CD4-positive, alpha-beta T cell treated with Interleukin-21 for 1 hour (primary cell): ENCODE measurements at places on chromosomes 12 and 14.
A peak's percentile ranks its signal among the peaks of the same experiment; 100 is the strongest.

- DNase-seq: no peak
These were observed 73.6 kb upstream of the DNM1L start for GRCh38 chr12:32605326-32606095.

GRCh38 chr14:95499354-95499750, 17.1 kb downstream of the SYNE3 start:
- no peak for DNase-seq

DNA sequence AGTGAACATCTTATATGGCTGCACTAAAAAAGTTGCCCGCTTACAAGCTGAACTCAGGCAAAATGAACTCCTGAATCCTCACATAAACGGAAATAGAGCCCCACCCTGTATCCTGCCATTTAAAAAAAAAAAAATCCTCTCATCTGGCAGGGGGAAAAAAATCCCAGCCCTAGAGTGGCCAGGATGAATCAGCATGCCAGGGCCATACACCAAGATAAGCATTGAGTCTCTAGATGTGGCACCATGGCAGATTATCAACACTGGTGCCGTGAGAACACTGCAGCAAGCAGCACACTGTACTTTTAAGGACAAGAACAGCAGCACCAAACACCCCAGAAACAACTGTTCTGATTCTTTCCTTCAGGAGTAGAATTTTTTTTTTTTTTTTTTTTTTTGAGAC, 65.5 kb downstream of the RASSF3 start:
- no peak for DNase-seq

GRCh38 chr12:3523058-3523457, 32.1 kb downstream of the PRMT8 start:
- DNase-seq: no peak

GRCh38 chr14:89576960-89577359, 159.9 kb upstream of the FOXN3 start:
- no peak for DNase-seq

DNA sequence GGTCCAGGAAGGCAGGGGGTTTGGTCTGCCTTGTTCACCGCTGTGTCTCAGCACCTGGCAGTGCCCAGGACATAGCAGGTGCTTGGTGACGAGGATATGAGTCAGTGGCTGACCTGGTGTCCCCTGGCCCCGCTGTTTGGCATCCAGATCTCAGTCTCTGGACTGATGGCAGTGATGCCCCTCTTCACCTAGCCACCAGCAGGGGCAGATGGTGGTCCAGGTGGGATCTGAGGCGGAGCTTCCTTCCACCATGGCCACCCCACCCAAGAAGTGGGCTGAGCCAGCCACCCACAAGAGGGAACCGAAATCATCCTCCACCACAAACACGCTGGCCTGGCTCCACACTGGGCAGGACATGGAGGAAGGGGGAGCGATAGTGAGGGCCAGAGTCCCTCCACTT, 16.1 kb upstream of the SH2B3 start:
- DNase-seq: no peak

DNA sequence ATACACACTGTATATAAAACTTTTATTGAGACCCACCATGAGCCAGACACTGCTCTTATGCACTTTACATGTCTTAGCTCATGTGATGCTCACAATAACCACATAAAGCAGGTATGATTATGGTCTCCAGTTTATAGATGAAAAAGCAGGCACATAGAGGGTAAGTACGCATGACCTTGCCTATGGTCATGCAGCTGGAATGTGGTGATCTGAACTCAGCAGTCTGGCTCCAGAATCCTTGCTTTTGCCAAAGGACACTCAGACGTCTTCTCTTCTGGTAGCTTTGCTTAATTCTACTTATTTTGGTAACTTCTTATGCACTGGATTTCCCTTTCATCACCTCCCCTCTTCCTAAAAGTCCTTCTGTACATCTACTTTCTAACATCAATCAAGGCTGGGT, 103.3 kb upstream of the CRY1 start:
- no peak for DNase-seq

GRCh38 chr12:49553512-49554088, 14.3 kb downstream of the MCRS1 start:
- DNase-seq: peak; percentile 63

DNA sequence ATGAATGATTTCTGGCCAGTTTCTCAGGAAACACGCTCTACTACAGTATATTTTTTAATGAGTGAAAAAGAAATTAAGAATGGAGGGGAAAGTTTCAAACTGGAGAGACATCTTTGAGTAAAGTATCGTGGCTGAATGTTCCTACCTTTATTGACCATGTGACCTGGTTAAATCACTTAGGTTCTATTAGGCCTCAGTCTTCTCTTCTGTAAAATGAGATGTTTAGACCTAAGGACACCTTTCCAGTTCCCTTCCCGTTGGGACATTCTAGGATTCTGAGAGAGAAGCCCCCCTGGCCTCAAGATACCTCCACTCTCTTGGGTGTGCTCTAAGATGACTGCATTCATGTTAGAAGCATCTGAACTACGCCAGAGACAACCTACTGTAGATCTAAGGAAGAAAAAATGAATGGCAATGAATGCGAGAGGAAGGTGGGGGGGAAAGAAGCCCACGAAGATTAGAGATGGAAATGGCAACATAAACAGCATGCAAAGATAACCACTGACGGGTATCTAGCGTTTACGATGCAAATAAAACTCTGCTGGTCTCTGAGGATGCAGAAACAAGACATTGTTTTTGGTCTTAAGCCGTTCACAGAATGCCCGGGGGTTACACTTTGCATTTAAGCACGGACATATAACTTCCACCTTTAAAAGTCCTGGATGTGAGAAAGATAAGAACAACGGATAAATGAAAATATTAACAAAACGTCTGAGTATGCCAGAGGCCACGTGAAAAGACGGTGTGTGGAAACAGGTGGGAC, 599 bp upstream of the CPSF6 start:
- no peak for DNase-seq

DNA sequence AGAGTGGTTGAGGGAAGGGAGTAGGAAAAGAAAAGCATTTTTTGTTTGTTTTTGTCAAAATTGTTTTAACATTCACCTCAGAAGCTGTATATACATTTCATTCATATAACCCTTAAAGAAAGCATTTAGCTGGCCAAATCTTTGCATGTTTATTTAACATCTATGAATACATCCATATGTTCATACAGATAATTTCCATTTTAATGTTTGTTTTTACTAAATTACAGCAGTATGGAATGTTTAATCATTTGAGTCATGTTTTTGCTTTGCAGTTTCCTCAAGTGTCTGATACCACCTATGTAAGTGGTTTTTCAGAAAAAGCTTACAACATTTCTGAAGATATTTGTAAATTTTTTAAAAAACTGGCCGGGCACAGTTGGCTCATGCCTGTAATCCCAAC, 84.3 kb upstream of the ATF1 start:
- no peak for DNase-seq
